Thoracic aorta (tissue), 2 donors: ENCODE measurements at places on chromosomes 7 and 10. TPM values are rescaled to one million over a fixed set of nuclear protein-coding genes. Genes with fewer than 3 reads are reported as not detected.

DNA sequence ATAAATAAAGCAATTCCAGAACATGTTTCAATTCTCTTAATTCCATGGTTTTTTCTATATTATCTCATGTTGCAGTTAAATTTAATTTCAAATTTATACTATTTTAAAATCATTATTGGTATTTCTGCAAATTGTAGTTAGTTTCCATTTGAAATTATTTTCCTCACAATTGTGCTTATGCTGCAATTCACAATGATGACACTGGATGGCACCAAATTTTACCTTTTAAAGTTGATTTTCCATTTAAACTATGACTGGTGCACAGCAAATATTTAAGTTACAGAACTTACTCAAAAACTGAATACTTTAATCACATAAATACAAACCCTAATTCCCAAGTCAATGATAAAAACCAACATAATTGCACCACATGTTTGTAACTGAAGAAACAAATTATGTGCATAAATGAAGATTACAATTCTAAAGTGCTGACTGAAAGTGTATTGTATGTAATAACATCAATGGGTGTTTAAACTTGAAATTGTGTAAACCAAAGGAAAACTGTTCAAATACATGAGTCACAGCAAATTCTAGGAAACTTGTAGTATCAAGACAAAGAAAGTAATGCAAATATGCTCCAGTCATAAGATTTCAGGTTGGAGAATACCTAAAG, 75.3 kb upstream of the AASS start:
- no peak for DNase-seq

DNA sequence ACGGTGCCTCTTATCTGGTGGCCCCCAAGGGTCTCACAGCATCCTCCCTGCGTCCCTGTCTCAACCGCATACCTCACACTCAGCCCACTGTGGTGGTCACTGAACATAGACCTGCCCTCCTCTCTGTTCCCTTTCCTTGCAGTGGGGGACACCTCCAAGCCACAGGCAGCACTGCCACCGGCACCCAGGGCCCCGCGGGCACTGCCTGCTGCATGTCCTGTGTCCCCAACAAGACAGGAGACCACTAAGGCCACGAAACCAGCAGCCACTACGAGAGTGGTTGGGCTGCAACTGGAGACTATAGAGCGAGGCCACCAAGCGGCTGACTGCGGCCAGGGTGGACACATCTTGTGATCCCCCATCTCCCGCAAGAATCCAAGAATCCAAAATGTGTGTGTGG, 15.3 kb downstream of the BRI3 start:
- no peak for DNase-seq

DNA sequence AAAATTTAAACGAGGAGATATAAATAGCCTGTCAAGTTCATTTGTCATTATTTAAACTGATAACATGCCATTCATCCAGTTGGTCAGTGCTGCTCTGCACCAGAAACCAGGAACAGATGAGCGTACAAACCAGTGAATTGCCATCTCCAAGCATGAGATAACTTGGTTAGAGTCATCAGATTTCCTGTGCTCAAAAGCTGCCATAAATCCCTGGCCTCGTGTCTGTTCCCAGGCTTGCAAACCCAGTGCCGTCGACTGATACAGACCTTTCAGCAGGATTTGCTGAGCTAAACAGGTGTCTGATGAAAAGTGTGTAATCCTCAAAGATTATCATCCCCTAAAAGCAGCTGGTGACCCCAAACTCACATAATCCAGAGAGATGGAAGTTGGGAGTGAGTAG, 96.0 kb upstream of the SAMD8 start:
- no peak for DNase-seq

- no peak for DNase-seq
Measured at GRCh38 chr10:10437886-10438285, 579.8 kb upstream of the CELF2 start.

DNA sequence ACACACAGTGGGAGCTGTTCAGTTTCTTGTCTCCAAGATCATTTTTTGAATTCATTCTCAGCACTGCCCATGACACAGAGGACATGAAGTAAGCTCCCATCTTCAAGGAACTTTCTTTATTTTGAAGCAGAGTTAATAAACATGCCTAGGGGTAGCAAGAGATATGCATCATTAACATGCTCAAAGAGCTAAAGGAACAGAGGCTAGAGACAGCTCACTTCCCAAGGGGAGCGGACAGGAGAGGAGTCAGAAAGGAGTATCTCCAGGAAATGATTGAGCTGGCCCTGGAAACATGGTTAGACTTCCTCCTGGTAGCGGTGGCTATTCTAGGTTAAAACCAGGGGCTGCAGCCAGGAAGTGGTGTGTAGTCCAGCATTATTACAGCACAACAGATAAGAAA, 135.9 kb downstream of the GPAM start:
- DNase-seq, result no peak

DNA sequence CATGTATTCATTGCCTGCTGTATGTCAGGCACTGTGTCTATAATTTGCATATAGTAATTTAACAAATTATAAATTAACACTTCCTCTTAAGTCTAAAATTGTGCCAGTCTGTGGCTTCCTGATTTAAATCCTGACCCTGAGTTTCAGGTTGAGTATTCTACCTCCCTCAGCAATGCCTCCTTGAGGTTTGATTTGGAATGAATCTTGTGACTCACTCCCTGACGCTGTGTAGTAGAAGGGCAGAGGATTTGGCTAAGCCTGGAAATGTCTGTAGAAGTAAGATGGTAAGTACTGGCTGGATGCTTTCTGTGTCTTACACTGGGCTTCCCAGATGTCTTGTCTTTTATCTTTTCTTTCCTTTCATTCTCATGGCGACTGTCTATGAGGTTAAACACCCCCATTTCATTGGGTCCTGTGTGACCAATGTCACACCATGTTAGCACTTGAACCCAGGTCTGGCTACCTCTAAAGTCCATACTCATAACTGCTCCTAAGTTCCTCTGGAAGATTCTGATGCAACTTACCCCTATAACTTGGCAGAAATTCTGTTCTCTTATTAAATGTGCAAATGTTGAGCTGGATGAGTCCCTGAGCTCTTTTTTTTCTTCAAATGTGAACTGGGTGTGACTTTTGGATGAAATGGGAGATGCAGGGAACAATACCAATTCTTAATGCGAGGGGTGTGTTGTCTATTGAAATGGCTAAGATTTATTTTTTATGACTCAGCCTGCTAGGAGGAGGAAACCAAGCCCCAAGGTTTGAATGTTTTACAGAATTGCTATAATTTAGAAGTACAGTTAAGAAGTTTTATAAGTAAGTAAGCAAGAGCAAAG, 48.5 kb downstream of the PLCE1 start:
- no peak for DNase-seq

- DNase-seq, result no peak
Measured at GRCh38 chr7:133059263-133059662, 22.6 kb downstream of the CHCHD3 start.

GRCh38 chr7:142384493-142384922, 126.7 kb upstream of the PRSS58 start:
- no peak for DNase-seq

DNA sequence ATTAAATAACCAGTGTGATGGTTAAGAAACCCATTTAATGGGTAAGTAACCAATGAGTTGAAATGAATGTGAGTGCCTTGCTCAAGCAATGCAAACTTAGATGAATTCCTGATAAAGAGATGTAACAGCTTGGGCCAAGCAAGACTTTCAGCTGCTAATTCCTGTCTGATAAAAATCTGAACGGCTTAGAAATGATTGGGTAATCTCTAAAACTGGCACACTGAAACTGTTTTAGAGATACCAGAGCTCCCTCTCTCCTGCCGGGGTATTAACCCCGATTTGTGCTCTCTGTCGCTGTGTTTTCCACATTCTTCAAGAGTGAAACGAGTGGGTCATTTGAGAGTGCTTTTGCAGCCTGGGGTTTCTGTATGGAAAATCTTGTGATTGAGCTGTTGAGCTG, 534.9 kb upstream of the GALNT17 start:
- DNase-seq, result no peak

DNA sequence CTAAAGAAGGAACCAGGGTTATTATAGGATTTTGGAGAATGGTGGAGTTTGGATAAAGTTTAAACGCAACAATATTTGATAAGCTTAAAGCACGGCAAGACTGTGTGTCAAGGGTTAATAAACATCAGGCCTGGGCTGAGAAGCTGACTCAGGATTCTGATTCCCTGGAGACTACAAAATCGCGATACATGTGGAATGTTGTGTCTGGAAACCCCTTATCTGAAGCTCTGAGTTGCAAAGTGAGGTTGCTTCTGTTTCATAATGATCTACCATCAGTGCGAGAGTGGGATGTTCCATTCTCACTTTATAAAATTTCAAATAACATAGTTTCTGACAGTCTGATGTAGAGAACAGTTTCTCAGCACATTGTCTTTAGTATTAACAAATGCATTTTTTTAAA, 7.8 kb downstream of the C1GALT1 start:
- no peak for DNase-seq

DNA sequence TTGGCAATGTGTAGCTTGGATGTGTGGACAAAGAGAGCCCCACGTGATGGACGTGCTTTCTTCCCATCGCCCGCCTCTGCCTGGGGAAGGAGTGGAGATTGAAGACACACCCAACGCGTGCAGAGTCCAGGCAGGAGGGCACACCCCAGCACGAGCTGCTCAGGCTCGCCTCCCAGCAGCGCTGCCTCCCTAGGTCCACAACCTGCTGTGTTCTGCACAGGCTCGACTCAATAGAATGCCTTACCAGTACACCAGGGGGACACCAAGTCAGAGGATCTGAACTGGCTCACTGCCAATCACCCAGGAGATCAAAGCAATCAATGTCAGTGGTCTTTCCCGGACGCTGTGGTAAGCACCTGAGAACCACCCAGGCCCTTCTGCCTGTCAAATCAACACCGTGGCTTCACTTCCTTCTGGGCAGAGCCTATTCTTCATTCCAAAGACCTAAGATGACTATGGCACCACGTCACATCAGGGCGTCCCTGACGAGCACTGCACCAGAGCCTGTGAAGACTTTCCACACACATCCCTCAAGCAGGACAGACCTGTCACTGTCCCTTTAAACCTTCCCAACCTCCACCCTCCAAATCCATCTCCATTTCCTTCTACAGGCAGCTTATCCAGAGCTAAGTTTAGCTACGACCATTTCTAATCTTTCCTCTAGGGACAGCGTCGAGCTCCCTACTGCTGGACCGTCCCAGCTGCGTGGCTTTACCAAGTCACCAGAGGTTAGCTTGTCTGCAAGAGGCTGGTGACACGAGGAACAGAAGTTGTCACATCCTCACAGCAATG, 72.3 kb downstream of the AMZ1 start:
- no peak for DNase-seq

GRCh38 chr10:112286837-112287818, 3.9 kb downstream of the TECTB start:
- DNase-seq, result no peak

DNA sequence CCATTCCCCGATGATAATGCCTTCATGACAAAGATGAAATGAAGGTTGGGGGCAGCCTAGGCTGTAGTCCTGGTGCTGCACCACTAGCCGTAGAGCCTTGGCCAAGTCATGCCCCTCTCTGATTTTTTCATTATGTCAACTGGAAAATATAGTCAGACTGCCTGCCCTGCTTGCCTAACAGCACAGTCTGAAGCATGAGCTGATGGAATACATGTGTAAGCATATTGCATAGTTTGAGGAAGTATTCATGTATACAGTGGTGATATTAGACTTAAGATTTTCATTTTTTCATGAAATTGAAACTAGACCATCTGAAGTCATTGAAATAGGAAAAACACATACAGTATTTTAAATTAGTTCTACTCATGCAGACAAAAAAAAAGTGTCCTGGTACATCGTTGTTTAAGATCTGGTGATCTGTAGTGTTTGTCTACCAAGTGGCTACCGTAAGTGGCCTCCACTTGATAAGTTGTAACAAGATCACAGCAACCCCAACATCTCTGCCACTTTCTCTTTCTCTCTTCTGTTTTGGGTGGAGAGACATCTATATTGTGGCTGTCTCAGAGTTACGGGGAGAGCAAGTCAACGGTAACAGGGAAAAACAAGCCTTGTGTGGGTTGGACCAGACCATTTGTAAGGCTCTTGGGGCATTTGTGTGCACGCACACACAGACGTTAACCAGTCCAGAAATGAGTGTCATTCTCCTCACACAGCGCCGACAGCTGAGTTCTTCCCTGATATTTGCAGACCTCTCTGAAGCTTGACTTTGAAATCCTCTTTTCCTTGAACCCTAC, 716.6 kb upstream of the GALNT17 start:
- DNase-seq, result no peak

DNA sequence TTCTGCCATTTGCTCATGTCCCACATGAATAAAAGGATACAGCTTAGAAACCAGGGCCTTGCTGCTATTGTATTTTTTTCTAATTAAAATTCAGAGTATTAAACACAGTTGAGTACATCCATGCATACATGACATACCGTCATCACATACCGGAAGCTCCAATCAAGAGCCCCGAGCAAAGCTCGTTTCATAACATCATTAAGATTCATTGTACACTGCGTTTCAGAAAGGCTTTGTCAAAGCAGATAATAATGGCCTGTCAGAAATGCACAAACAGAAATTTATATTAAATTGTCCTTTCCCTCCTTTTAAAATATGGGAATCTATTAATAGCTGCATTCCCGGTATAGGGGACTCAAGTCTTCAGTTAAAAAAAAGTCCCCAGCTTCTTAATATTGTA, 103.4 kb downstream of the PRTFDC1 start:
- DNase-seq, result no peak

DNA sequence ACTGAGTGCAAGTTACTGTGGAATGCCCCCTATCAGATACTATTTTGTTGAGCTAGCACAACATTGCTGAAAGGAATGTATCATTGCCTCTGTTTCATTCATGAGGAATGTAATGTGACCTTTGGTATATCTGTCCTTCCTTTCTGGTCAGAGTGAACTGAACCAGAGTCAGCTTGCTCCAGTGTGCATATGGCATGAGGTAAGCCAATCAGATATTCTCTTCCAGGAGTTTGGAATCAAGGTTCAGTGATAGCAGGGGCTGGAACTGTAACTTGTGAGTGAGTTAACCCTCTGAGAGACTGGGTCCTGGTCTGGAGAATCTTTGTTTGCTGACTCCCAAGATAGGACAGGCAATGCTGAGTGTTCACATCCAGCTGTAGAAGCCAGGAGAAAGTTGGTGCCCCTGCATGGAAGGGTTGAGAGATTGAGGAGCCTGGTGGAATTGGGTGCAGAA, 45.3 kb upstream of the OSBPL3 start:
- no peak for DNase-seq

DNA sequence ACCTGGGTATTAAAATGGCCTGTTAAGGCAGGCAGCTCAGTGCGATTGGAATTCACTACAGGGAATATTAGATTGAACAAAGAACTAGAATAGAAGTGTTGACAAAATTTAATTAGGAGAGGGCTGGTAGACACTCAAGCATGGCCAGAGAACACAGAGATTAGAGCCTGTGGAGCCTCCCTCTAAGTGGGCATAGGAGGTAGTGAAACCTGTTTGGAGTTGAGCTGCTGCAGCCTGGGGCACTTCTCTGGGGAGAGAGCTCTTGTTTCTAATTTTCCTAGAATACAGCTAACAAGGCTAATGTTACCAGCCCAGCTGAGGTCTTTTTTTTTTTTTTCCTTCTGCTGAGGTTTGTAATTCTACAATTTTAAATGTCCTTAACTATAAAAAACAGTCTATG, 46.4 kb downstream of the TMEM168 start:
- no peak for DNase-seq

TAS2R41 gene
- 2.5 TPM for total RNA-seq

ELN gene
- 1,484 TPM for total RNA-seq

AKR1D1 gene
- total RNA-seq, result not detected

TAC1 gene
- total RNA-seq, result 20.7 TPM

WNT16 gene
- not detected for total RNA-seq

PIK3CG gene
- total RNA-seq, result 8.5 TPM

NPC1L1 gene
- 2.2 TPM for total RNA-seq

WNT8B gene
- not detected for total RNA-seq

FAM131B gene
- 2.3 TPM for total RNA-seq

IKZF1 gene
- 57.8 TPM for total RNA-seq

HSPA12A gene
- total RNA-seq, result 13.6 TPM

FBXO24 gene
- not detected for total RNA-seq

FAM25C gene
- total RNA-seq, result not detected
